ENCODE measurements at places on chromosomes 16 and 17.
A peak's percentile ranks its signal among the peaks of the same experiment; 100 is the strongest.

- no peak for DNase-seq
Observed at GRCh38 chr16:28543072-28543471, 4.3 kb upstream of the NUPR1 start.

GRCh38 chr16:6846452-6846851, 486.2 kb upstream of the RBFOX1 start:
- no peak for DNase-seq

DNA sequence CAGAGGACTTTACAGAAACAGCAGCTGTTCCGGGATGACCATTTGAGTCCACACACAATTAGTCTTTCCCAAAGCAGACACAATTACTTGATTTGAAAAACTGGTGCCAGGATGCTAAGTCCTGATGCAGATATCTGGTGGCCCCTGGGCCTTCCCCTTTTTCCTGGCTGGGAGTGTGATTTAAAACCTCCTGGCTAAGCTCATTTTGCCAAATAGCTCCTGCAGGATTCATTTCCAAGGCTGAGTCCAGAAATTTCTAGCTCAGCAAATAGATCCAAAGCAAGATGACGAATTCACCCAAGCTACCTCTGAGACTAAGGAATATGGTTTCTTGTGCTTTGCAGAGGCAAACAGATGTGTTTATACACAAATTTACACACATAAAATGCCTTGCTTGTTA, 422.2 kb downstream of the CA10 start:
- DNase-seq: peak; percentile 31

GRCh38 chr17:68302666-68303065, 11.4 kb downstream of the ARSG start:
- DNase-seq: no peak

DNA sequence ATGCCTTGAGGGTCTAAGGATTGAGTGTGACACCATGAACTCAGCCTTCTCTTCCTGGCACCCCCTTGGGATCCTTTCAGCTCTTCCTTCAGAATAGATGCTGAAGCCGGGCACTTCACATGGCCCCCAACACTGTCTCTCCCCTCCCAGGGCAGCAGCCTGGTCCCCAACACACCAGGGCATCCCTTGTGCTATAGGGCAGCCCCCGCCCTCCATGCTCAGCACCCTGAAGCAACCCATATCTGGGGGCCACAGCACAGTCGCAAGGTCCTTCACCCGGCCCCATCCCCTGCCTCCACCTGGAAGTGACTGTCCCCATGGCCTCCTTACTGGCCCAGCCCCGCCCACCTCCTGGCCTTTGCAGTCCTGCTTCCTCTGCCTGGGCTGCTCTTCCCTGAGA, 143.1 kb downstream of the C16orf95 start:
- DNase-seq: no peak

- DNase-seq: peak; percentile 71
Observed at GRCh38 chr16:67394155-67395104, 1.1 kb upstream of the TPPP3 start.

DNA sequence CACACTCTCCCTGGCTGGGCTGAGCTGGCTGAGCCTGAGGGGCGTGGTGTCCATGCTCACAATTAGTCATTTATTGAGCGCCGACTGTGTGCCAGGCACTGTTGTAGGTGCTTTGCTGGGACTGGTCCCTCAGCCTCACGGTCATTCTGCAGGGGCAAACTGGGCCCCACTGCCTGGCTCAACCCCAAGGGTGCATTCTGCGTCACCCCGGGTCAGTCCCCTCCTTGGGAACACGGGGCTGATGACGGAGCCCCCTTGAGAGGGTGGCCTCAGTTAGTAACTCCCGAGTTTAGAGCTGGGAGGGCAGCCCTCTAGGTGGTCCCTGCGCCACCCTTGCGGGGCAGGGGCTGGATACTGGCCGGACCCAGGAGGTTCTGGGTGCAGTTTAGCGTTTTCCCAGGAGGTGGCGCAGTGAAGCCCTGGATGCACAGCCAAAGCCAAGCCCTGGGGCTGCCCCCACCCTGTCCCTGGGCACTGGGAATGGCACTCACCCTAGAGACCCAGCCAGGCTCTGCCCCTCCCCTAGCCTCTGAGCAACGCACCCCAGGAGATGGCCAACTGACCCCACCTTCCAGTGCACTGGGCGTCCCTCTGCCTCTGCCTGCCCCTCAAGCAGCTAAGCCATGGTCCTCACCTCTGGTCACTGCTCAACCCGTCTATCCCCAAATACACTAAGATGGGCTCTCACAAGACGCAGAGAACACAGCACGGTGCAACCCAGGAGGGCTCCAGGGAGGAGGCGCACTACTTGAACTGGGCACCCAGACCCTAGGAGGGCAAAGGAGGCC, 243.2 kb upstream of the GSE1 start:
- DNase-seq: peak; percentile 93

DNA sequence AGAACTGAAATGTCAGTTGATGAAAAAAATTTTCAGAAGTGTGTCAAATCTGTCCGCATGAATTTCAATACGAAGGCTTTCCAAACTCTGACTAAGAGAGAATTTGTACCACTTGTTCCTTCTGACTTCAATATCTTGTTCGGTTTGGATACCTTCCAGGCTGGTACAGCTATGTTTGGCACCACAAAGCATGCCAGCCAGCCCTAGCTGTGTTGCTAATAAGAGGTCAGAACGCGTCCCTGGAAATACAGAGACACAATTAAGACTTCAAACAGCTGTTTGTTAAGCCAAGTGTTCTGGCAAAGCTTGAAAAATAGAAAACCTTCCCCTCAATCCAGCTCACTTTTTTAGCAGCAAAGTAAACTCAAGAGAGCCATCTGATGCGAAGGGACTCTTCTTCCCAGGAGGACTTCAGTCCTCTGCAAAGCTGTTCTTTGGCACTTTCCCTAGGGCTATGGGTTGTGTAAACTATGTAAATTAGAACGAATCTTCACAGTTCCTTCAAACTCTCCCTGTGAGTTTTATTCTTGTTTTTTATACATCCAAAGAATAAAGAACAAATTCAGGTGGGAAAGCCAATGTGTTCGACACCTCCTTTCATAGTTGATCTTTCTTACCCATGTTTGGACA, 35.1 kb downstream of the GRB2 start:
- DNase-seq: peak; percentile 37

DNA sequence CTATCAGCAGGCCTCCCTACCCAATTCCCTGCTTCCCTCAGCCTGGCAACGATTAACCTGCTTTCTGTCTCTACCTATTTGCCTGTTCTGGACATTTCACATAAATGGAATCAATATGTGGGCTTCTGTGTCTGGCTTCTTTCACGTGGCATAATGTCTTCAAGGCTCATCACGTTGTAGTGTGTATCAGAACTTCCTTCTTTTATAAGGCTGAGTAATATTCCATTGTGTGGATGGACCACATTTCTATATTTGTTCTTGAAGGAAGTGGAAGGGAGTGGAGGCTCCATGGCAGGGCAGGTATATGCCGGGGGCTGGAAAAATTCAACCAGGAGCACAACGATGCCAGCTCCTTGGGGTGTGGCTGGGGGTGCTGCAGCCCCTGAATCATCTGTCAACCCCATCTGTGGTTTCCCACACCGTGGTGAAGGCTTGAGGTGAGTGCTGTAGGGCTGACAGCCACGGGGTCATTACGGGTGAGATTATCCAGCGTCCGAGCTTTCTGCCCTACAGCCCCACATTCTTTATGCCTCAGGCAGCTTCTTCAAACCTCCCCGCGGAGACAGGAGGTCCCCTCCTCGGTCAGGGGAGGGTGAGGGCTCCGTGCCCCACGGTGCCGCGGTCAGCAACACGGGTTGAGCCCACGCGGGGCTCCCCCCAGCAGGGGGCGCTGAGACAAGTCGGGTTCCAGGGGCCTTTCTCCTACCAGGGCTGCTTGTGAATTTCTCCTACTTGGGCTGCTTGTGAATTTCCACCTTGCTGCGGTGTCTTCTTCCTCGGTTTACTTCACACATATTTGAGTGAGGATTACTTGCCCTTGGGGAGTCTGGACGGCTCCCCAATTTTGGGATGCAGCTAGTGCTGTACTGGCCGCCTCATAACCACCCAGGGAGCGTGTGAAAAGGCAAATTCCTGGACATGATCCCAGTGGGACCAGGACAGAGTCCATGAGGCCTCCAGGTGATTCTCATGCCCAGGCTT, 18.3 kb upstream of the WFIKKN2 start:
- peak; percentile 83 for DNase-seq

DNA sequence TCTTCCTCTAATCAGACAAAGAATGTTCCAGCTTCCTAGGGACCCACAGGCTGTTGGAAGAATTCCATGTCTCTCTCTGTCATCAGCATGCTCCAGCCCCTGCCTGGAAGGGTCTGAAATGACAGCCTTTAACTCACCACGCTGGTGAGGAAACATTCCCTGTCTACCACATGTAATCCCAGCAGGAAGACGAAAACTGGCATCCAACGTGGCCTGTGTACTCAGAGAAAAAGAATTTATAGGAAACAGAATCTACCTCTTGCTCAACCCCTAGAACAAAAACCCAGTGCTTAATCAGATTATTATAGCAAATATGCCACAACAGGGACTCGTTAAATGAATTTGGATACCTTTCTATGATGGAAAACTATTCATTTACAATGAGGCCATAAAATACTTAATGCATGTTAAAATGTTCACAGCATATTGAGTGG, 147.3 kb upstream of the FOXF1 start:
- no peak for DNase-seq

GRCh38 chr16:75248536-75249380, 2.7 kb downstream of the BCAR1 start:
- no peak for DNase-seq

GRCh38 chr16:69741951-69742904, 12.5 kb downstream of the NOB1 start:
- DNase-seq: no peak

GRCh38 chr17:39822051-39822451, 42.1 kb downstream of the IKZF3 start:
- no peak for DNase-seq

GRCh38 chr17:48022901-48023300, 14.7 kb downstream of the COPZ2 start:
- no peak for DNase-seq

Data from endodermal cell (in vitro differentiated cells).